ENCODE measurements at places on chromosomes 2 and 18.
A peak's percentile ranks its signal among the peaks of the same experiment; 100 is the strongest.

GRCh38 chr18:80157708-80158343 lies 48.8 kb downstream of the ADNP2 start:
- DNase-seq = peak; percentile 13

DNA sequence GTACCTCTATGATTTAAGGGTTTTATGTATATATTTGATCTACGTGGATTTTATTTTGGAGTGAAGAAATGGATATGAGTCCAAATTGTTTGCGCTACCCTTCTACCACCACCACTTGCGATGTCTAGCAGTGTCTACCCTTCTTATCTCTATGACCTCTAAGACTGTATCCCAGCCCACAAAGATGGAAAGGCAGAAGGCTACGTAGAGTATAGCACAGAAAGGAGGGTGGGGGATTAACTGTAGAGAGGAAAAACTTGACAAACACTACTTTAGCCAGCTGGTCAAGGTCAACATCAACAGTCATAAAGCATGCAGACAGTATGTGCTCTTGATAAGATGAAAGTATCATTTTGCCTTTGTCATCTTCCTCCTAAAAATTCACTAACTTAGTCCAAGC lies 14.4 kb downstream of the ITSN2 start:
- no peak for DNase-seq

DNA sequence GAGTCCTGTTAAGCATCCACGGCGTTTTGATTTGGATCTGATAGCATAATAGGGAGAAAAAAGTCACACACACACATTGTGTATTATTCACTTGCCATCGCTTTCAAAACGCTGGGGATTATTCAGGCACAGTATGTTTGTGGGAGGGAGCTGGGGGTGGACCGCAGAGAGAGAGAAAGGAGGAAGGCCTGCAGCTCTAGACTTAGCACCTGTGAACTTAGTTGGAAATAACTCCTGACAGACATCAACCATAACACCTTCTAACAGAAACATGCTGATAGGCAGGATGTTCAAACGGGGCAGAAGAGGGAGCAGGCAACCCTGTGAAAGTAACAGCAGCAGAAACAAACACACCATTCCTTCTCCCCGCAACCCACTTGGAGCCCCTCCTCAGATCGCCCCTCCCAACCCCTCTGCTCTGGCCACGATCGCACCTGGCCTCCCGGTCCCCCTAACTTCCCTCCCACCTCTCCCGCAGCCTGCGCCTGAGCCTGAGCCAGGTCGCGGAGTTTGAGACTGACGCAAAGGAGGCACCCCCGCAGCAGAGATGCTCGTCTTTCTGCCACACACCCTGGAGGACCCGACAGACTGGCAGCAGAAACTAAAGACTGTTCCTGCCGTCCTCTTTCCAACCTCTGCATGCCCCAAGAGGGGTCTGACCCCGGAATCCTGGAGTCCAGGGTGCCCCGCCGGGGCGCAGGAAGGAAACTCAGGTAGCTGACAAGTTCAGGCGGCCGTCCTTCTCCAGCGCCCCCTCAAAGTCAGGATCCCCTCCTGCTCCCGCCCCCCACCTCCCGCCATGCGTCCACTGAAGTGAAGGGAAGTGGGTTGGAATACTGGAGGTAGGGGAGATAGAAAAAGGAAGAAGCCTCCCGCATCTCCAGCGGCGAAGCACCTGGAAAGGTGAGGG lies 738 bp downstream of the CHST9 start:
- DNase-seq = no peak

DNA sequence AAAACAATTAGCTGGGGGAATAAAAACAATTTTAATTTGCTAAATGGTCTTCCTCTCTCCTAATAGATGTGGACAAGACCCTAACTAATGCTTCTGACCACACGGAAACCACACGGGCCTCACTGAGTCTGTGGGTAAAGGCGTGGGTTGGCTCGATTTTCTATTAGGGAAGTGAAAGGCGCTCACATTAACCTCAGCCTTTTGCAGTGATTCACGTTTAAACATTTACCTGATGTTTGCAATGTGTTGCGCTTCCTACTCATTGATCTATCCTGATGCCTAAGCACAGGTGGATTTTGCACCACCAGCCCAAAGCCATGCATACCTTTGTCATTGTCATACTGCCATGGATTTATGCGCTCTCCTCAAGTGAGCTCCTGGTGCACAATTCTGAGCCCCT lies 35.6 kb upstream of the NRP2 start:
- DNase-seq = no peak

GRCh38 chr18:30889519-30890301 lies 152.8 kb downstream of the DSC3 start:
- DNase-seq = no peak

DNA sequence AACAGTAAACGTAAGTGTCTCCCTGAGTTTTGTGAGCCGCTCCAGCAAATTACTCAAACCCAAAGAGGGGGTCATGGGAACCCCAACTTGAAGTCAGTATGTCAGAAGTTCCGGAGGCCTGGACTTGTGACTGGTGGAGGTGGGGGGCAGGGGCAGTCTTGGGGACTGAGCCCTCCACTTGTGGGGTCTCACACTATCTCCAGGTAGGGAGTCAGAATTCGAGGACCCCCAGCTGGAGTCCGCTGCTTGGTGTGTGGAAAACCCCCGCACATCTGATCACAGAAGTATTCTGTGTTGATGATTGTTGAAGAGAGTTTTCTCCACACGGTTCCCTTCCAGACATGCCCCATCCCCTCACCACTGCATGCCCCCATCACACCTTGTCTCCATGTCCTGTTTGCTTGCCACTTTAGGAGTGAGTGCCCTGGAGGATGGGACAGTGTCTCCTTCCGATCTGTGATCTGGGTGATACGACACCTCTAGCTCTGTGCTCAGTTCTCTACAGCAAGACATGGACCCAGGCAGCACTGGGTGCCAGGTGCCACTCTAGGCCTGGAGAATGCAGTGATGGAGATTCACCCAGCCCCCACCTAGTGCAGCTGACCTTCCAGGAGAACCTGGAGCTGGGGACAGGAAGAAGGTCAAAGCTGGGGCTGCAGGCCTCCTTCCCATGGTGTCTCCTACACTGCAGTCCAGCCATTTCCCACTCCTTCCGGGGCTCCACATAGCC lies 85.6 kb downstream of the TFCP2L1 start:
- DNase-seq = no peak

DNA sequence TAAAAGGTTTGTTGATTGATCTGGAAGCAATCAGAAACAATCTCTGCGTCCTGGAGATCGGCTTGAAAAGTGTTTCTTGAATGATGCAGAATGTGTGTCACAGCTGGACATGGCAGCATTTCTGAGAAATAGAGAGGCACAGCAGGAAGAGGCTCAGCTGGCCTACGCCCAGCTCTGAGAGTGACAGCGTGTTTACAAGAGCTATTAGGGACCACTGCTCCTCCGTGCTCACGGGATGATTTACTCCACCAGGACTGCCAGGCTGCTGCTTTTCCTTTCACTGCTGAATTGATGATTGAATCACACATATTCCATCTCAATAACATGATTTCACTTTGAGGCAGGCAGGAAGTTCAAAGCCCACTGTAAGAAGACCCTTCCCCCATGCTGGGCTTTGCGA lies 62.8 kb downstream of the GALNT14 start:
- peak; percentile 6 for DNase-seq

DNA sequence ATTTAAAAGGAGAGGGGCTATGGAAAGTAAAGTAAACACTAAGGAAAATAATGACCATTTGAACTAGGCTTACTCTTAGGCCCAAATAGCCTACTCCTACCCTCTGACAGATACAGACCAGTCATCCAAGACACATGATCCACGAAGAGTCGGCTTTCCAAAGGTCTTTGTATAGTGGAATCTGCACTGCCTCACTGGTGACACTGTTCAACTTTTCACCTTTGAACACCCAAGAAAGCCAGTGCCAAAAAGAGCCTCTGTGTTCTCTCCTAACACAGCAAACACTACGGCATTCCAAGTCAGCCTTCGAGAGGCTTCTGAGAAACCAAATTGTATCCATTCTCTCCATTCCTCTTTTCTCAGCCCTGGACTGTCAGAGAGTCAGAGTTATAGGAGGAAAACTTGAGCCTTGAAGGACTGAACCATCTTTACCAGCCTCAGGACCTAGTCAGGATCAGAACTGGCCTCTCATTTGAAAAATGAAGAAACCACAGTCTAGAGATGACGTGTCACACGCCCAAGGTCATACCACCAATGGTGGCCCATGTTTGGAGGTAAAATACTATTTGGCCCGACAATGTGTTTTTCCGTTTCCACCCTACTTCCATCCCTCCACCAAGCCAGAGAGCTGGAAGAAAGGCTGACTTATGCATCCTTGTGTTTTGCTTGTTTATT lies 267.4 kb upstream of the ACVR2A start:
- DNase-seq = no peak

- no peak for DNase-seq
These were observed 38.2 kb upstream of the EPHA4 start for GRCh38 chr2:221610255-221610654.

DNA sequence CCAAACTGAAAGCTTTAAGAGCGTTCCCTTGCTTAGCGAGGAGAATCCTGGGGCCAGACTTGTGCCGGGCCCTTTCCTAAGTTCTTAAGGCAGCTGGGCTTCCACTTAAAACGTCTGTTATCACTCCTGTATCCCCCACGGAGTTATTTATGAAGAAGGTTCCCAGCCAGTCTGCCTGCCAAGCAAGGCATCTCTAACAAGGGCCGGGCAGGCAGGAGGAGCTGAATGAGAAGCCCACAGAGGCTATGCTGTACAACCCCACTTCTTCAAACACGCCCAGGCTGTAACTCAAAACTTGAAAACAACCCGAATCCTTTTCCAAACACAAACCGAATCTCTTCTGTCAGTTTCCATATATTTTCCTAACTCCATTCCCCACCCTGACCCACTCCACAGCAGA lies 39.0 kb upstream of the ZFP36L2 start:
- DNase-seq = peak; percentile 58

- DNase-seq = no peak
These were observed 145.2 kb downstream of the GALNT3 start for GRCh38 chr2:165648801-165649200.

DNA sequence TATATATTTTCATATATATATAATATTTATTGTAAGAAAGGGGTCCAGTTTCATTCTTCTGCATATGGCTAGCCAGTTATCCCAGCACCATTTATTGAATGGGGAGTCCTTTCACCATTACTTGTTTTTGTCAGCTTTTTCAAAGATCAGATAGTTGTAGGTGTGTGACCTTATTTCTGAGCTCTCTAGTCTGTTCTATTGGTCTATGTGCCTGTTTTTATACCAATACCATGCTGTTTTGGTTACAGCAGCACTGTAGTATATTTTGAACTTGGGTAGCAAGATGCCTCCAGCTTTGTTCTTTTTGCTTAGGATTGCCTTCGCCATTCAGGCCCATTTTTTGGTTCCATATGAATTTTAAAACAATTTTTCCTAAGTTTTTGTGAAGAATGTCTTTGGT lies 320.1 kb downstream of the CDH2 start:
- DNase-seq = no peak

DNA sequence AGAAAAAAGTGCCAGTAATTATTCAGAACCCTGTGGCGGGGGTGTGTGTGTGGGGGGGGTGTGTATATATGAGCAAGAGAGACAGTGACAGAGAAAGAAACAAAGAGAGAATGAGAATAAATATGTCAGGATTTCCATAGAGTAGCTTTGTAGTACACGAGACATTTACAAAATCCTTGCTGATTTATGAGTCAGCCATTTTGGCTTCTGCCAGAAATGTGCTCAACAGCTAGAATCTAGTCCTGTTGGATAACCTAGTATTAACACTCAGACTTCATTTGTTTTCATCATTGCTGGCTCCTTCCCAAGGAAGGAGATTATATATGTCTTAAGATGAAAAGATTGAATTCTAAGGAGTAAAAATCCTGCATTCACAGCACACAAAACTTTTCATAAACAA lies 140.5 kb upstream of the HNRNPA3 start:
- DNase-seq = peak; percentile 74

DNA sequence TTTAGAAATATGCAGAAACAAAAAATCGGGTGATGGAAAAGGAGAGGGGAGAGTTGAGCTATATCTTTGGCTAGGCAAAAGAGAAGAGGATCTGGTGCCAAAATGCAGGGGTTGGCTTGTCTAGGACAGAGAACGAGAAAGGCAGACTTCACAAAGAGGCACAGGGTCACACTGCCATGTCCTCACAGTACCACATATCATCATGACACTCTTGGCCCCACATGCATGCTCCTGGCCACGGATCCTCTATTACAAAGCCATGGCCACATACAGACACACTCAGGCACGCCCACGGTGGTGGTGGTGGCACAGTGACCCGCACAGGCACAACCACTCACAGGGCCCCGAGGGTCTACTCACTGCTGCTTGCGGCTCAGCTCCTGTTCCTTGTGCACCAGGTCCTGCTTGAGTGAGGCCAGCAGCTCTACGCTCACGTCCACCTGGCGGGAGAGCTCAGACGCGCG lies 15.9 kb downstream of the FBXO41 start:
- DNase-seq = no peak

DNA sequence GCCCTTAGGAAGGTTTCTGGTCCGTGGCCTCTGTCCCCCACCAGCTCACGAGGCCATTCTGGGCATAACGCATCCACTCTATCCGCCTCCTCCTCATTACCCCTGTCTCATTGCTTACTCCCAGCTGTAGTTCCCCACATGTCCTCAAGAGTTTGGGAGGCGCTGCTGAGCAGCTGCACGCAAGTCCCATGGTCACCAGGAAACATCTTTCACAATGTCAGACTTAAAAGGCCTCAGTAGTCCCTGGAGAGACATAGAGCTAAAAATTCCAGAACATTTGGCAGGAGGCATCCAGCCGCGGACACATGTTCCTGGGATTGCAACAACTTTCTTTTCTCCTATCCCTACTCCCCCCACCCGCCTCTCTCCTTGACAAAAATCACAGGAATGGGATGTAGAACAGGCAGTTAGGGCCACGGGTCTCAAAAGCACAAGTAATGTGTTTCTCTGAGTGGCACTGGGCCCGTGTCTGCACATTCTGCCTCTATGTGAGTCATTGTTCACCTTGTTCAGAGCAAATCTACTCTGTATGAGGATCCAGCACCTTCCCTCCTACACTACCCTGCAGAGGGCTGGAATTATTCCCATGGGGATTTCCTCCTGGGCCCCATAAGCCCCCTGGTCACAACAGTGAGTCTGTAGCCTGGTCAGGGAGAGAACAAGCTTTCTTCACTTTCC lies 8.1 kb downstream of the LBH start:
- peak; percentile 96 for DNase-seq

DNA sequence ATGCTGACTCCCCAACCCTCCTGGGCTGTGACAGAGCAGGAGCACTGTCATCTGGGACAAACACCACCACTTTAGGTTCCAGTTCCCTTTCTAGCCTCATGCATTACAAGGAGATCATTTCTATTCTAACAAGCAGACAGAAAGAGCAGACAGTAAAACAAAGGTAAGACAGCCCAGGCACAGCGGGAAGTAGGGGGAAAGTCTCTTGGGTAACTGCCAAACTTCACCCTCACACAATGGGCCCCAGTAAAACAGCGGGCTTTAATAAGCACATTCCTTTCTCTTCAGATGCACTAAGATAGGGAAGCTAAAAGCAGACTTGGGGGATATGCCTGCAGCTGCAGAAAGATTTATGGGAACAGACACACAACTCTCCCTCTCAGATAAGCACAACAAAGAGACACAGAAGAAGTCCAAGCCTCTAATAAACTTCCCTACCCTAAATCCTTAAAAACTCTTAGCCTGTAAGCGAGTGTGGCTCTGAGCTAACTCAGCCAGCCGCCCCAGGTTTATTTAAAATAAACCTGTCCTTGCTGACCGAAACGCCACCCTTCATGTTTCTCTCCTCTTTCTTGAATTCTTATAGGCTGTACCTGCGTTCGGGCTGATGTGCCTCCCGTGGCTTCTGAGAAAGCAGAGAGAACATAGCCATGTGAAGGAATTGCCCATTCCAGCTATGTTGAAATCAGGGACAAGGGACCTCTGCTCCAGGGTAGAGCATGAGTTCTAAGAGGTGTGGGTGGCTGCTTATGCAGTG lies 726.8 kb upstream of the DDX18 start:
- no peak for DNase-seq
